Omental fat pad (tissue), 4 donors: ENCODE measurements at places on chromosomes 1 and 21.

- DNase-seq: no peak
Measured at GRCh38 chr1:227768640-227769039, 33.4 kb downstream of the SNAP47 start.

DNA sequence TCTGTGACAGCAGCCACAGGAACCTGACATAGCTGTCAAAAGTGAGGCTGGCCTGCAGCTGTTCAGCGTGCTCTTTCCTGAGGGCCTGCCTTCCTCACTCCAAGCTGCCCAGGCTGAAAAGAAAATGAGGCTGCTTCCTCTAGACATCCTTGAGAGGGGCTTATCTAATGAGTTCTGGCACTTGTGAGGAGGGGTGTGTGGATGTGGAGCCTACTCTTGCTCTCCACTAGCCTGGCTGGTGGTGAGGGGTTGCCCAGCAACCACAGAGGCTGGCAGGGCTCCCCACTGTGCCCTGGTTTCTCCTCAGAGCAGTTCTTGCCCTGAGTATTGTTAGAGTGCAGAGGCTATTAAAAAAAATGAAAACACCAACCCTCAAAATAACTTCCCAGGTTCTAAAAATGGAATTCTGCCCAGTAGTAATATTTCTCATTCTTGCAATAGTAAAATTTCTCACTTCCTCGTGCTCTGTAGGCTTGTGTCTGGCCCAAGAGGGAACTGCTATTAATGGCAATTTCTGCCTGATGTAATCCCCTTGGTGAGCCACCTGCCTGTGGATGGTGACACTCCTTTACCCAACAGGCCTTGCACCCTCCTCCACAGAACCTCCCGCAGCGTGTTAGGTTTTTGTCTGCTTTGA lies 52.6 kb upstream of the EPS8L3 start:
- DNase-seq: no peak

- DNase-seq: no peak
Measured at GRCh38 chr1:165134431-165134830, 222.1 kb downstream of the LMX1A start.

GRCh38 chr1:205348554-205349487 lies 7.9 kb downstream of the KLHDC8A start:
- no peak for DNase-seq

- DNase-seq: no peak
Measured at GRCh38 chr1:19122668-19123067, 87.4 kb downstream of the UBR4 start.

GRCh38 chr1:200901350-200901749 lies 6.7 kb downstream of the INAVA start:
- no peak for DNase-seq

DNA sequence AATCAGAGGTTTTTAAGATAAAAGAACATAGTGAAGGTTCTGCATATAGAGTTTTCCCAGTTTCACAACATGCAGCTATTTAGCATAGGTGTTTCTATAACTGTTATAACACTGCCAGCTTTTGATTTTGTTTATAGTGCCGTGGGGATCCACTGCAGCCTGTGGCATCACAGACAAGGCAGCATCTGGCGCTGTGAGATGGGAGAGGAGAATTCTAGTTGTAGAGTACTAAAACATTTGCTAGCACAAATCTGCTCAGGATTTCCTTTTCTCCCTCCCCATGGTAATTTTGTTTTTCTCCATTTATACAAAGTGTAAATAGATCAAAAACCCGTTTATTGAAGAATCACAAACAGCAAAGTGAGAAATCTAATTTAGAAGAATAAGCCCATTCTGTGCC lies 482.8 kb upstream of the NCAM2 start:
- DNase-seq: no peak

DNA sequence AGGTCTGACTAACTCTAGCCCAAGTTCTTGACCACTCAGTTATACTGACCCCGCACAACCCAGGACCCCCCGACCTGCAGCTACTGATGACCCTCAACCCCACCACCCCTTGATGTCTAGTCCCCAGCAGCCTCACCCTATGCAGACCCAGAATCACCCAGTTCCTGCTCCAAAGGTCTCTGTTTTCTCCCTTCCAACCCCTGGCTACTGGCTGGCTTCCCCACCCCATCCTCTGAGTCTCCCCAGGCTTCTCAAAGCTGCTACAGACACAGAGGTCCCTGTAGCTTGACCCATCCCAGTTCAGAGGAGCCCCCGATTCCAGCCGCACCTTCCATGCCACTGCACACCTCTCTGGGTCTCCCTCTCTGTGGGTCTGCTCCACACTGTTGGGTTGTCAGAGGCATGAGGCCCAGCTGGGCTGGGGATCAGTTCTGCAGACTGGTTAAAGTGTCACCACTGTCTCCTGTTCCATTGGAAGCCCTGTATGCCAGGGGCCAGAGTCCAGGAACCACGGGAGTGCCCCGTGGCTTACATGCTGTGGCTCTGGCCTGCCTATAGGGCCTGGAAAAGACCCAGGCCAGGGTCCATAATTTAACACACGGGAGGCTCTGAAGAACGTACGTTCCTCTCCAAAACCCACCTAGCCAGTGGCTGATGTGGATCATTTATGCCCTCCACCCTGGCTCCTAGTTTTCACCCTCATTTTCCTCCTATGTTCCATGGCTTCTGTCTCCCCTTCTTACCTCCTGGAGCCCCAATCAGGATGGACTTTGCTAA lies 497 bp downstream of the PKLR start:
- no peak for DNase-seq

DNA sequence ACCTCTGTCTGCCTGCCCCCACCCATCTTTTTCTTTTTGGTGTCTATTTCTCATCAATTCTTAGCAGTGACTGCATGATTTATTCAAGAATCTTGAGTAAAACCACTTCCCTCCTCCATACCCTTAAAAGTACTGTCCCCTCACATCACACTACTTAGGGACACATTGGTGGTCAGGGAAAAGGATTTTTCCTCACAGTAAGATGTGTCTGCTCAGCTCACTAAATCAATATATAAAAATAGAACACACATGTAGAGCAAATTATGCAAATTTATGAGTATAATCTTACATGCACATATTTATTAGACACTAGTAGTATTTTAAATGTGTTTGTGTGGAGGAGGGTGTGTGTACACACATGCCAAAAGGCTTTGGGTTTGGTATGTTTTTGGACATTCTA lies 202.0 kb downstream of the PBX1 start:
- DNase-seq: no peak

GRCh38 chr21:45328198-45329091 lies 40.8 kb upstream of the POFUT2 start:
- no peak for DNase-seq

- DNase-seq: no peak
Measured at GRCh38 chr1:201702936-201703335, 126.0 kb upstream of the IPO9 start.

GRCh38 chr1:160210561-160210960 lies 5.4 kb downstream of the PEA15 start:
- no peak for DNase-seq

DNA sequence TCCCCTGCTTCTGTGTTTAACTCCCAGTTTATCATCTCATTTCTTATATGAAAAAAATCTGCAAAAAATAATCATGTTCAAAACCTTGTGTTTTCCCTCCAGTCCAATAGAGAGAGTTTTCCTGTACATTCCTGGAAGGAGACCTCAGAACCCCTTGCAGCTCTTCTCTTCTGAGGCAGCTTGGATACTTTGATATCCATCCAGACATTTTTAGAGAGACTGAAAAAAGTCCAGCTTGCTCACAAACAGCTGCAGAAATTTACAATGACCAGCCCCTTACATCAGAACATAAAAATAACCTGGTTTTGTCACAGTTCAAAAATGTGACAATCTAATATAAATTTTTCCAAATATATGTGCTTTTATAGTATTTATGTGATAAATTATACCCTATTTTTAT lies 73.3 kb upstream of the C1orf115 start:
- no peak for DNase-seq

DNA sequence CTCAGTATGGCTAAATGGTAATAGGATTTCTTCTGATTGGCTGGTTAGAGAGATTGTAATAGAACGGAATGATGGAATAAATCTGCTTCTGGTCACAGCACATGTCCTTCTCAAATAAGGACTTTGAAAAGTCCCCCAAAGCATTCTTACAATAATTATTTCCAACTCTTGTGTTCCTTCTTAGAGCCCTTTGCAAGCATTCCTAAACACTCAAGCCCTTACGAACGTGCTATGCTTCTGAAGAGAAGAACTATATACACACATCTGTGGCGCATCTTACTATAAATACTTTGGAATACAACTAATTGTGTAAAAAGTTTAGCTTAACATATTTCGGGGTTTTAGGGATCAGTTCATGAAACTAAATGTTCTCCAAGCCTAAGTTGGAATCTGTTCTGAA lies 25.6 kb downstream of the CLIC4 start:
- DNase-seq: no peak

GRCh38 chr1:22540337-22540736 lies 23.0 kb upstream of the EPHA8 start:
- no peak for DNase-seq

DNA sequence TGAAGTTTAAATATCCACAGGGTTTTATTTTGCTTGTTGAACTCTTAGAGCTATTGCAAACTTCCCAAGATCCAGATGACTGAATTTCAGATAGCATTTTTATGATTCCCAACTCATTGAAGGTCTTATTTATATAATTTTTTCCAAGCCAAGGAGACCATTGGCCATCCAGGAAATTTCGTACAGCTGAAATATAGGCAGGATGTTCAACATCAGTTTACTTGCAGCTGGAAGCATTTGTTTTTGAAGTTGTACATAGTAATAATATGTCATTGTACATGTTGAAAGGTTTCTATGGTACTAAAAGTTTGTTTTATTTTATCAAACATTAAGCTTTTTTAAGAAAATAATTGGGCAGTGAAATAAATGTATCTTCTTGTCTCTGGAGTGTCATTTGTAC lies 32.8 kb upstream of the DDR2 start:
- no peak for DNase-seq

GRCh38 chr1:218374401-218375353 lies 29.5 kb downstream of the TGFB2 start:
- DNase-seq: no peak

- no peak for DNase-seq
Measured at GRCh38 chr1:160868141-160868540, 5.5 kb upstream of the CD244 start.

GRCh38 chr1:58608945-58609344 lies 31.9 kb upstream of the TACSTD2 start:
- no peak for DNase-seq

- no peak for DNase-seq
Measured at GRCh38 chr1:228163007-228163753, 2.4 kb upstream of the IBA57 start.

GRCh38 chr1:15304708-15305467 lies 57.9 kb downstream of the FHAD1 start:
- DNase-seq: peak; percentile 74

- no peak for DNase-seq
Measured at GRCh38 chr1:100266741-100267140, 725 bp downstream of the RTCA start.

DNA sequence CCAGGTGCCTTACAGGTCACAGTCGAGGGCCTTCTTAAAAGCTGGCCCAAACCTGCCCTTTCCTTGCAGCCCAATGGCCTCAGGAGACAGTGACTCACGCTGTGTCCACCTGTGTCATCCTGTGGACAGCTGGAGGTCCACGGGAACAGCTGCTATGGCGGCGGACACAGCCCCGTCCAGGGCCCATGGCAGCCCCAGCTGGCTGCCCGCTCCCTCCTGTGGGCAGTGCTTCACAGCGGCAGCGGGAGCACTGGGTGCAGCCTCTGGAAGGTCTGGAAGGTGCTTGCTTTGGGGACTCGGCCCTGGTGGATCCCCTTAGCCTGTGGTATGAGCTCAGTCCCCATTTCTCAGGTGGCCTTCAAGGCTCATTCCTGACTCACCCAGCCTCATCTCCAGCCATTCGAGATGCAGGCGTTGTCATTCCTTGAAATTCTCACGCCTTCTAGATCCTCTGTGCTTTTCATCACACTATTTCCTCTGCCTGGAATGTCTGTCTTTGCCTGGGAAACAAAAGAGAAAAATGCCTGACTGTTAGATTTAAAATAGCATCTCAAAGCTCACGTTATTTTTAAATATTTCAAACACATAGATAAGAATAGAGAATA lies 86.8 kb downstream of the KIF26B start:
- no peak for DNase-seq

GRCh38 chr21:44537930-44538911 lies 1.8 kb downstream of the KRTAP10-1 start:
- DNase-seq: no peak
